ENCODE measurements at places on chromosomes 7 and 10.

DNA sequence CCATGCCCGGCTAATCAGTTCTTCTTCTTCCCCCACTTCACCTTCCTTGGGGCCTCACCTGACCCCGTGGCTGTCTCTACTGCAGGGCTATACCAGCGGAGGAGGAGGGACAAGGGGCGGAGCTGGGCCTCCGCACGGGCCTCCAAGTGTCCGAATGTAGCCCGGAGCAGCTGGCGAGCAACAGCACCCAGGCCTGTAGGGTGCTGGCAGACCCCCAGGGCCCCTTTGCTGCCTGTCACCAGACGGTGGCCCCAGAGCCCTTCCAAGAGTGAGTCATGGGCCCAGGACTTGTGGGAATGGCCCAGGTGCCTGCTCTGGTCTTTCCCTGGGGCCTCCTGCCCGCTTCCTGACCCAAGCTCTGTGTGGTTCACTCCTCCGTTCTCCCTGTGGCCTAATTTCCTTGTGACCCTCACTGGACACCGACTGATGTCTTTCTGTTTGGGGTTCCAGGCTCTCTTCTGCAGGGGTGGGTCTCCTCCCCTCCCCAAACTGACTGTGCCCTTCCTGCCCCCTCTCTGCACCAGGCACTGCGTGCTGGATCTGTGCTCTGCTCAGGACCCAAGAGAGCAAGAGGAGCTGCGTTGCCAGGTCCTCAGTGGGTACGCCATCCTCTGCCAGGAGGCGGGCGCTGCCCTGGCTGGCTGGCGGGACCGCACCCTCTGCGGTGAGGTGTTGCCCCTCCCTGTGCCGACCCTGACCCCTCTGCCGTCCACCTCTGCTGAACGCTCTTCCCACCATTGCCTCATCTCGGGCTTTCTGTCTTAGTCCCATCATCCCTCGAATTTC lies 35.2 kb downstream of the EPHB4 start:
- no peak for DNase-seq

DNA sequence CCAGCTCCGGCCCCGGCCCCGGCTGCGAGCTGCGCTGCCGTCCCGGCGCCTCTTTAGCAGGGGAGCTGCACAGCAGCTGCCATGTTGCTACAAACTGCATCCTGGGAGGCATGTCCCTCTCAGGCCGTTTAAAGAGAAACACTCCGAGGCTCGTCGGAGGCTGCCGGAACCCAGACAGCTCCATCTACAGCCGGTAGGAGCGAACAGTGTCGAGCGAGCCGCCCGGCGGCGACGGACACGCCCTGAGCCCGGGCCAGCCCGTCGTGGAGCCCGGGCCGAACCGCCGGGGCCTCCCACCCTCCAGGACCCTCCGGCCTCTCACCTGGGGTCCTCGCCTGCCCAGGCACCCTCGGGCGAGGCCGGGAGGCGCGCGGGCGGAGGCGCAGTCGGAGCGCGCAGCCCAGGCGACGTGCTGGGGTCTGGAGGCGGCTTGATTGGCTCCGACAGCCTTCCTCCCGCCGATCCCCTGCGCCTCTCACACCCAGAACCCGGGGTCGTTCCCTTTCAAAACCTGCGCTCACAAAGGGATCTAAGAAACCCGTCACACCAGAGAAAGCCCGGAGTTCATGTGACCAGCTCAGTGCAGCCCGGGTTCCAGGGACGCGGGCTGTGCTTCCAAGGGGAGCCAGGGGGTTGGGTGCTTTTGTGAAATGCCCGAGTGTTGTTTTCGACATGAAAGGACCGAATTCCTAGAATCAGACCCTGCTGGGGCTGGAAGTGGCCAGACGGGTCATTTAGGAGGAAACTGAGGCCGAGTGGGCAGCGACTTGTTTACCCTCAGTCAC lies at the start of gene ZNF777:
Gene ZNF777 (minus strand): TSS at position 570 of the 785 bp plus-strand sequence. CDS start 5,040 bp downstream, outside the sequence.
- peak; percentile 93 for DNase-seq

GRCh38 chr7:3028071-3028757 lies 15.5 kb downstream of the CARD11 start:
- DNase-seq, result peak; percentile 39

DNA sequence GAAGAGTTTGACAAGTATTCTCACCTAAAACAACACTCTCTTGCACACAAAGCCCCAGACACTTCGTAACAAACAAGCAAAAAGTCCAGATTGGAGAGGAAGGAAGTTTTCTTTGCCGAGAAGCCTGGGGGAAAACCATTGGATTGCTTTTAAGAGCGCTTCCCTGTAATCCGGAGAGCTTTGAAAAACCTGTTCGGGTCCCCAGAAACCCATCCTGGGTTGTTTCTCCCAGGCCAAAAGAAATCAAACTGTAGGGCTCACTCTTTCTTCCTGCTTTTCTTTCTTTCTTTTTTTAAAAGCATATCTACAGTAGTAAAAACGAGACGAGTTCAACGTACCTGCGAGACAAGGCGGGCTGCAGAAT lies 655 bp downstream of the SP8 start:
- DNase-seq, result no peak

- no peak for DNase-seq
These were observed 300.9 kb upstream of the NPSR1 start for GRCh38 chr7:34357068-34357467.

DNA sequence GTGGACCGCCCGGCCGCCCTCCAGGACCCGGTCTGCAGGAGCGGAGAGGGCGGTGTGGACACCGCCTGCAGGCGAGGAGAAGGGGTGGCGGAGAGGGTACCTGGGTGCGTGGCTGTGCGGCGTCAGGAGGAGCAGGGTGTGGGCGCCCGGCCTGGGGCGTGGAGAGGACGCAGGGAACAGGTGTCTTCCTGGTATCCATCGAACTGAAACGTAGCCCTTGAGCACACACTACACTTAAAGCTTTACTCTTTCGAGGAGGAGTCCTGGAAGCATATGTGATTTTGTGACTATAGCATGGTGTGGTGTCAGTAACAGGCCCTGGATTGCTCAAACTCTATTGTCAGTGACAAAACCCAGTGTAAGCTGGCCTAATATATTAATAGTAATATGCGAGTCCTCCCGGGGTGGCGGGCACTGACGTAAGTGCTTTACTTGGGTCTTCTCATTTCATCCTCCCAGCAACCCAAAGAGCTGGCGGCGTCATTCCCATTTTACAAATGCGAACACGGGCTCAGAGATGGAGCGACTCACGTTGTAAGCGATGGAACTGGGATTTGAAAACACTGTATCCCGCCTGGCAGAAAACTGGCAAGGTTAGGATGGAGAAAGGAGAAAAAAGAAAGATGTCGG lies 508 bp upstream of the TECPR1 start:
- no peak for DNase-seq

DNA sequence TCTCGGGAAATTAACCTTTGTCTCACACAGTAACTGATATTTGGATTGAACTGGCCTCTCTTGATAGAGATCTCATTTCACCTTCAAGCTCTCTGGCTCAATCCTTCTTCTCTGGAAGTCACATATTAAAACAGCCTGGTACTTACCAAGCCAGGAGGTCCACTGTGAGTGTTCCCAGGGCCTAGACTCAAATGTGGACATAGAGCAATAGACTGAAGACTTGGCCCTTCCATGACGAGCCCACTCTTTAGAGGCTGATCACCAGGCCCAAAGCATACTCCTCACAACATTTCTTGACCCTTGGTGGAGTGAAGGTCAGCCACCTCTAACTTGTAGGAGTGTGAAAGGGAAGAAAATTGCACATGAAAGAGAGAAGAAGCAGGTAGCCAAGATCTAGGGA lies 38.5 kb downstream of the COL1A2 start:
- DNase-seq, result peak; percentile 59

GRCh38 chr7:158568974-158569857 lies 18.4 kb downstream of the PTPRN2 start:
- no peak for DNase-seq

GRCh38 chr10:209357-209756 lies 74.1 kb downstream of the ZMYND11 start:
- no peak for DNase-seq

DNA sequence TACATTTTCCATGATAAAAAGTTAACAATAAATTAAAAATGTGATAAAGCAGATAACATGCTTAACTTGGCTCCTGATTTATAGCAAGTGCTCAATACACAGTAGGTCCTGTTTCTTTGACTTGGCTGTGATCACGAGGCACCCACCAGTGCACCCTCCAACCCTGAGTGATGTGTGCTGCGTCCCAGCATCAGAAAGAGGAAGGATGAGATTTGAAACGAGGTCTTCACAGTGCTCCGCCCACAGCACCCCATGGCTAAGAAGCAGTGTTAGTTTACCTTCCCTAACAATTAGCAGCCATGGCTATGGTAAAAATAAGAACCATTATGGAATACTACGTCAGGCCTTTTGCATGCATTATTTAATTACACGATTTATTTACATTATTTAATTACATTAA lies 292.0 kb upstream of the ZMIZ1 start:
- no peak for DNase-seq

- no peak for DNase-seq
These were observed 71.2 kb downstream of the SVIL start for GRCh38 chr10:29563420-29564035.

- DNase-seq, result no peak
These were observed 36.5 kb downstream of the CAMK2B start for GRCh38 chr7:44288811-44289340.

GRCh38 chr7:47704936-47705335 lies 123.0 kb upstream of the TNS3 start:
- no peak for DNase-seq

DNA sequence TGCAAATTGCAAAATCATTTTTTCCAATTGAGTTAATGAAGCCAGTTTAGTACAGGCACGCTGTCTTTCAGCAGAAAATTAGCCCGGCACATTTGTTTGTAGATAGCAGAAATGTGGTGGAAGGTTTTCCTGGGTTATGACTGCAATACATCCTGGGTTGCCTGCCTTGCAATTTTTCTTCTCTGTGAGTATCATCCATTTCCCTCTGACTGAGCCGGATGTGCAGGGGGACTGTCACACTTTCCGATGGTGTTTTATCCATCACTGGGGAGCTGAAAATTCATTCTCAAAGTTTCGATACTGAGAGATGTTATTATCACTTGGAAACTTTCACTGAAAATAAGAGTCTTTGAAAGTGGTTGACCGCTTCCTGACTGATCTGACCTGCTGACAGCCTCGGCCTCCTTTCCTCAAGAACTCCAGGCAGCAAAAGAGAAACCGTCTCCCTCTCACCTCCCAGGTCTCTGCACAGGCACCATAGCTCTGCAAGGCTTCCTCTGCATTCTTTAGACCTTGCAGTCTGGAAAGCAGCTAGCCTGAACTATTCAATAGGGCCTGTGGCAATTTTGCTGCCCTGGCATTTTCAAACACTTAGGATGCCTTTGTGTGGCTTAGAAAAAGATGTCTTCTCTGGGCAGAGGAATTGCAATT lies 320.8 kb upstream of the NRP1 start:
- DNase-seq, result no peak

- DNase-seq, result no peak
These were observed 70.4 kb upstream of the SMNDC1 start for GRCh38 chr10:110375121-110375520.

DNA sequence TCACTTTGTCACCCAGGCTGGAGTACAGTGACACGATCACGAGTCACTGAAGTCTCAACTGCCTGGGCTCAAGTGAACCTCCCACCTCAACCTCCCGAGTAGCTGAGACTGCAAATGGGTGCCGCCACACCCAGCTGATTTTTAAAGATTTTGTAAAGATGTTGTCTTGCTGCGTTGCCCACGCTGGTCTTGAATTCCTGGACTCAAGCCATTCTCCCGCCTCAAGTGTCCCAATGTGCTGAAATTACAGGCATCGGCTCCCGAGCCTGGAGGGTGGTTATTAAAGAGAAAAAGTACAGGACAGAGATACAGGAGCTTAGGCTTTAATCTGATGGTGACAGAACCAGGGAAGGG lies 55.1 kb downstream of the KCTD7 start:
- no peak for DNase-seq

- DNase-seq, result peak; percentile 51
These were observed 750.7 kb downstream of the MAGI2 start for GRCh38 chr7:78702770-78703169.

- DNase-seq, result no peak
These were observed 36.2 kb upstream of the CCDC7 start for GRCh38 chr10:32409741-32410140.

DNA sequence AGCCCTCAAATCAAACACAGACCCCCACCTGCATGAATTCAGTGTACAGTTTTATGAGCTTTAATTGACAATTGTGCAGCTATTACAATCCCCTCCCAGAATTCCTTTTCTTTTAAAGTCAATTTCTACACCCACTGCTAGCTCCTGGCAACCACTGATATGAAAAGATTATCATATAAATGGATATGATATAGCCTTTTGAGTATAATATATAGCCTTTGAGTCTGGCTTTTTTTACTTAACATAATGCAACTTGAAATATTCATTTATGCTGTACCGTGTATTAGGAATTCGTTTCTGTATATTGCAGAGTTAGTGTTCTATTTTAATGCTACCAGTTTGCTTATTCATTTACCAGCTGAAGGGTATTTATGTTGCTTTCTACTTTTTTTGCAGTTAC lies 127.7 kb downstream of the CCSER2 start:
- DNase-seq, result no peak

Measured in umbilical cord (tissue), 2 donors.